CD8-positive, alpha-beta memory T cell (primary cell): ENCODE measurements at places on chromosomes 12 and 14. TPM values are rescaled to one million over a fixed set of nuclear protein-coding genes. Genes with fewer than 3 reads are reported as not detected.

- no peak overlapping the region for H3K27ac ChIP-seq
- H3K36me3 ChIP-seq, result peaks cover 24% of the 10 kb centered on the region
- H3K4me3 ChIP-seq, result no peak overlapping the region
Observed at GRCh38 chr14:73168274-73168673, 32.0 kb downstream of the PSEN1 start.

- no peaks in the 10 kb centered on the region for H3K4me1 ChIP-seq
- no peaks in the 10 kb centered on the region for H3K36me3 ChIP-seq
- no peaks in the 10 kb centered on the region for H3K27me3 ChIP-seq
- H3K4me3 ChIP-seq, result no peak overlapping the region
- H3K27ac ChIP-seq, result no peak overlapping the region
- DNase-seq, result no peak
Observed at GRCh38 chr12:25883026-25883916, 75.2 kb upstream of the RASSF8 start.

GRCh38 chr12:25713264-25713663 lies 160.2 kb upstream of the LMNTD1 start:
- DNase-seq, result no peak
- H3K36me3 ChIP-seq, result no peaks in the 10 kb centered on the region
- H3K4me1 ChIP-seq, result no peaks in the 10 kb centered on the region

GRCh38 chr12:75805905-75806304 lies 225.7 kb downstream of the PHLDA1 start:
- no peak overlapping the region for H3K4me3 ChIP-seq
- H3K36me3 ChIP-seq, result no peaks in the 10 kb centered on the region
- H3K27me3 ChIP-seq, result no peaks in the 10 kb centered on the region
- no peak for DNase-seq
- H3K4me1 ChIP-seq, result no peaks in the 10 kb centered on the region

GRCh38 chr14:51750542-51750941 lies 98.8 kb downstream of the FRMD6 start:
- no peak for DNase-seq
- no peaks in the 10 kb centered on the region for H3K36me3 ChIP-seq
- H3K4me3 ChIP-seq, result no peak overlapping the region
- H3K27ac ChIP-seq, result no peak overlapping the region
- H3K27me3 ChIP-seq, result no peaks in the 10 kb centered on the region
- H3K4me1 ChIP-seq, result no peaks in the 10 kb centered on the region

DNA sequence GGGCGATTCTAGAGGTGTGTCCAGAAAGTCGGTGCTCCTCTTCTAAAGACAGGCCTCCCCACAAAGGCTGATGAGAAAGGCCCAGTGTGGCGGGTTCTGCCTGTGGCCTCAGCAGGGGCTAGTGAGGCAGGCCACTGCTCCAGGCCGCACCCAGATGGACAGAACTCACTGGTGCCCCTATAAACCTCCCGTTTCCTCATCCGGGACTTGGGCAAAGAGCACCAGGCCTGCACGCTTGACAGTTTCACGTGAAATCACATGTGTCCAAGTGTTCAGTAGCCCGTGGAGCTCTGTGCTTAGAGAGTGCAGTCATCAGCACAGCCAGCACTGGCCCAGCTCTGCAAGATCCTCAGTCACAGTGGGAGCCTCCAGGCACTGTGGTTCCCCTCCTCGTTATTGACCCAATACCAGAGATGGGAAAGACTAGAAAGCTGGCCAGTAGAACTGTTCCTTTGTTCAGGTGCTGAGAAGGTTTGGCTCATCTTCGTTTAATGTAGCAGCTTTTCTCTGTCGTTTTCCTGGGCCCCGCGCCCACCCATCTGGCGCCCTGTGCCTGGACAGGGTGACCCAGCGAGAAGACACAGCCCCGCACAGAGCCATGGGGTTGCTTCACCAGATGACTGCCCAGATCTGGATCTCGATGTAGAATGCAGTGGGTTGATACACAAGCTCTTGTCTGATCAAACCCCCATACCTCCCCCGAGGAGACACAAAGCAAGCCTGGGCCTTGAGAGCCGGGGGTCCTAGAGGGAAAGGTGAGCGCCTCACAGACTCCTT lies 26.3 kb downstream of the IL31 start:
- H3K4me1 ChIP-seq, result no peaks in the 10 kb centered on the region
- H3K4me3 ChIP-seq, result no peak overlapping the region
- DNase-seq, result no peak
- no peaks in the 10 kb centered on the region for H3K27me3 ChIP-seq
- peaks cover 3% of the 10 kb centered on the region for H3K36me3 ChIP-seq
- no peak overlapping the region for H3K27ac ChIP-seq

- no peaks in the 10 kb centered on the region for H3K27me3 ChIP-seq
- H3K27ac ChIP-seq, result no peak overlapping the region
- H3K4me1 ChIP-seq, result no peaks in the 10 kb centered on the region
- no peaks in the 10 kb centered on the region for H3K36me3 ChIP-seq
- H3K4me3 ChIP-seq, result no peak overlapping the region
- DNase-seq, result no peak
Observed at GRCh38 chr12:3313066-3313465, 177.9 kb upstream of the PRMT8 start.

DNA sequence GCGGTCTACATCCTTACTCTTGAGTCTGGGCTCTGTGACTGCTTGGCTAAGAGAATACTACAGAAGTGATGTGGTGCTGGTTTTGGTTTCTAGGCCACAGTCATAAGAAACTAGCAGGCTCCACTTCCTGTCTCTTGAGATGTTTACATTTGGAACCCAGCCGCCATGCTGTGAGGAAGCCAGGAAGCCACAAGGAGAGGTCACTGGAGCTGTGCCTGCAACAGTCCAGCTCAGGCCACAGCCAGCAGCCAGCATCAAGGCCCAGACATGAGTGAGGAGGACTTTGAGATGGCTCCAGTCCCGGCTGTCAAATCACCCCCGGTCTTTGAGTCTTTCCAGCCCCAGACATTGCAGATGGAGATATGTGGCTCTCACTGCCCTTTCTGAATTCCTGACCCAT lies 12.9 kb upstream of the FAM181A start:
- no peaks in the 10 kb centered on the region for H3K4me1 ChIP-seq
- no peaks in the 10 kb centered on the region for H3K27me3 ChIP-seq
- DNase-seq, result no peak
- no peak overlapping the region for H3K27ac ChIP-seq

DNA sequence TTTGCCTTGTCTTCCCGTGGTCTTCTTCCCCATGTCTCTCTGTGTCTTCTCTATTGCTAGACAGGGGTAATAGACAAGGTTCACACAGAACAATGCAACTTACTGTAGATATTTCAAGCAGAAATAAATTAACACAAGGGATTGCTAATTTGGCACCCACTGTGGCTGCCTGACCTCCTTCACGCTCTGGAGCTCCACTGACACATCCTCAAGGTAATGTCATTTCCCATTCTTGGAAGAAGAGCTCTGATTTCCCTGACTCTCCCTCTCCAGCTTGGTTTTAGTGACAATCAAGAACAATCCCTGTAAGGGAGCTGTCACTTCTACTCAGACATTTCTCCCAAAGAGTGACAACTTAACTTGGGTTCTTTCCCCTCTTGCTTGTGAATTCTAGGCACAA lies 105.4 kb upstream of the NAP1L1 start:
- H3K27ac ChIP-seq, result no peak overlapping the region
- no peak for DNase-seq
- H3K4me3 ChIP-seq, result no peak overlapping the region
- H3K27me3 ChIP-seq, result no peaks in the 10 kb centered on the region
- H3K4me1 ChIP-seq, result no peaks in the 10 kb centered on the region
- no peaks in the 10 kb centered on the region for H3K36me3 ChIP-seq

GRCh38 chr12:106490264-106490663 lies 92.5 kb upstream of the RFX4 start:
- no peaks in the 10 kb centered on the region for H3K36me3 ChIP-seq
- no peaks in the 10 kb centered on the region for H3K4me1 ChIP-seq
- no peak for DNase-seq
- no peak overlapping the region for H3K27ac ChIP-seq
- no peaks in the 10 kb centered on the region for H3K27me3 ChIP-seq
- H3K4me3 ChIP-seq, result no peak overlapping the region

- no peaks in the 10 kb centered on the region for H3K4me1 ChIP-seq
- H3K4me3 ChIP-seq, result no peak overlapping the region
- no peaks in the 10 kb centered on the region for H3K36me3 ChIP-seq
- H3K27ac ChIP-seq, result no peak overlapping the region
- no peaks in the 10 kb centered on the region for H3K27me3 ChIP-seq
Observed at GRCh38 chr14:32697704-32698103, 241.0 kb upstream of the NPAS3 start.

DNA sequence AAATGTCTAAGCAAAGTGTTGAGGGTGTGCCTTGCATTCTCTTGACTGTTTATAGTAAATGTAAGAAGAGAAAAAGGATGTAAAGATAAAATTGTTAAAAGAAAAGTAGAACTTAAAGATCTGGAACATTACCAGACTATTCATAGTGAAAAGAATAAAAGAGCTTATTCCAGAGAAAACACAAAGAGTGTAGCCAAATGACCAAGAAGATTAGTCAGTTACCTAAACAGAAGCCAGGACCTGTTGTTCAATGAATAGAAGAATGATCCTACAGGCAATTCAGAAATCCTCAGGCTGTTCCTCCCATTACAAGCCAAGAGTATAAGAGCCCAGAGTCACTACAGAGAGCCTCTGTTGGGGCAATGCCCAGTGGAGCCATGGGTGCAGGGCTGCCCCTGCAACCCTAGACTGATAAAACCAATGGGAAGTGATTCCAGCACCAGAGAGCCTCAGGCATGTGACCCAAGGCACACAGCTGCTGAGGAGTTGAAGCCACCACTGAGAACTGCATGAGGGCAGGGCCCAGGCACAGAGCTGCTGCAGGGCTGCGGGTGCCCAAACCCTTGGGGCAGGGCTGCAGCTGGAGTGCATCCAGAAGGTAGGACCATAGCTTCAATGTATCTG lies 91.1 kb upstream of the SLC38A4 start:
- no peak overlapping the region for H3K27ac ChIP-seq
- H3K36me3 ChIP-seq, result no peaks in the 10 kb centered on the region
- DNase-seq, result no peak
- no peaks in the 10 kb centered on the region for H3K27me3 ChIP-seq
- H3K4me3 ChIP-seq, result no peak overlapping the region

GRCh38 chr14:94021416-94022157 lies 4.6 kb upstream of the OTUB2 start:
- no peaks in the 10 kb centered on the region for H3K27me3 ChIP-seq
- peaks cover 5% of the 10 kb centered on the region for H3K4me1 ChIP-seq
- no peaks in the 10 kb centered on the region for H3K36me3 ChIP-seq
- no peak overlapping the region for H3K27ac ChIP-seq

- H3K27ac ChIP-seq, result no peak overlapping the region
- peaks cover 10% of the 10 kb centered on the region for H3K27me3 ChIP-seq
- H3K4me1 ChIP-seq, result no peaks in the 10 kb centered on the region
- H3K36me3 ChIP-seq, result no peaks in the 10 kb centered on the region
- H3K4me3 ChIP-seq, result no peak overlapping the region
Observed at GRCh38 chr12:7175493-7175892, 14.0 kb upstream of the PEX5 start.

DNA sequence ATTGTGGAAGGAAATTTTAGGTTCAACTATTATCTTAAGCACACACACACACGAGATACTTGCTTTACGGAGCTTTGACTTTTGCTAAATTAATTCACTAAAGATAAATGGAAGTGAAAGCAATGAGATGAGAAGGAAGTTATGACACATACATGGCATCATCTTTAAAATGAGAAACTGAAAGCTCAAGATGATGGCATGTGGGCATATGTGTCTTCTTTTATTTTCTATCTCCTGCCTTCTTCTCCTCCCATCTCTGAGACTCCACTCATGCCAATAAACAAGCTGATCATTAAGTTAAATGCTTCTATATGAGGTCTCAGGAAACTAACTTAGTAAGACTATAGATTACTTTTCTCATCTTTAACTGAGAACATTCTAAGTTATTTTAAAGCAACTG lies 216.7 kb downstream of the MED13L start:
- DNase-seq, result no peak
- no peaks in the 10 kb centered on the region for H3K27me3 ChIP-seq
- H3K4me1 ChIP-seq, result peaks cover 12% of the 10 kb centered on the region
- no peak overlapping the region for H3K4me3 ChIP-seq
- no peaks in the 10 kb centered on the region for H3K36me3 ChIP-seq

DNA sequence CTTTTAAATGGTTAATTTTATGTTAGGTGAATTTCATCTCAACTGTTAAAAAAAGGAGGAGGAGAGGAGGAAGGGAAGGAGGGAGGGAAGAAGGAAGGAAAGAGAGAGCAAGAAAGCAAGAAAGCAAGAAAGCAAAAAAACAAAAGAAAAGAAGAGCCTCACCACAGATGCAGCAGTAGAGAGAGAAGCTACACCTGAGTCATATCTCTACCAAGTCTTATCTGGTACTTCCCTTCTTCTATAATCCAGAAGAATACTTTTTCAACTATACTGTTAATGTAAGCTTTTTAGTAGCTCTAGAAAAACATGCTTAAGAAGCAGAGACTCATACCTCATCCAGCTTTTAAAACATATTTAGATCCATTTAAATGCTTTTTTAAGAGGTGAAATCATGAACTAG lies 5.6 kb upstream of the IL26 start:
- H3K27ac ChIP-seq, result no peak overlapping the region
- no peak overlapping the region for H3K4me3 ChIP-seq
- H3K36me3 ChIP-seq, result no peaks in the 10 kb centered on the region
- no peak for DNase-seq

DNA sequence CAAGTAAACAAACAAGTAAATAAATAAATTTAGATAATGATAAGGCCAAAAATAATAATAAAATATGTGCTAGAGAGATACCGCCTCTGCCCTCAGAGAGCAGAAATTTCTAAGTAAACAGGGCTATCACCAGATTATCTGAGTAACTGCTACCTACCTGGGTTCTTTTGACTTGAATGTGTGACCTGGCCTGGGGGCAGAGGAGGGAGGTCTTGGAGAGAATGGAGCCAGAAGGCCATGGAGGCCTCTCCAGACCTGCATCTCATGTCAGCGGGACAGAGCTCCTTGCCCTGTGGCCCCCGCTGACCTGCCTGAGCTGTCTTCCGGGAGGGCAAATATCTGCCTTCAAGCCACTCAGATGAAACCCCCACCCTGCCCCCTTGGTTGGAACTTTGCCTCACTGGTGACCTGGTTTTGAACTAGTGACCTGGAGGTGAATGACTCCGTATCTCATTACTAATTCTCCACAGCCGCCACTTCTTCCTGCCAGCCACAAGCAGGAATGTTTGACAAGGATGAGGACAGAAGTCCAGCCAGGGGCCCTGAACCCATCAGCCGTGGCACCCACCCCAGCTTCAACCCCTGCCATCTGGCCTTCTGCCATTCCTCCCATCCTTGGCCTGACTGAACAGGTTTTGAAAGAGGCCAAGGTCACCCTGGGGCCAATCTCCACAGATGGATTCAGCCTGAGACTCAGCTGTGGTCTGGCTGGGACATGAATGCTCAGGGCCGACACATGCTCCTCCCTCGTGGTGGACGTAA lies 86.8 kb upstream of the PARP11 start:
- H3K27ac ChIP-seq, result no peak overlapping the region
- no peak overlapping the region for H3K4me3 ChIP-seq
- H3K27me3 ChIP-seq, result no peaks in the 10 kb centered on the region
- H3K36me3 ChIP-seq, result no peaks in the 10 kb centered on the region
- no peak for DNase-seq
- H3K4me1 ChIP-seq, result peaks cover 20% of the 10 kb centered on the region

GRCh38 chr14:36901861-36902260 lies 240.2 kb downstream of the PAX9 start:
- DNase-seq, result no peak
- H3K36me3 ChIP-seq, result no peaks in the 10 kb centered on the region
- no peak overlapping the region for H3K27ac ChIP-seq

- no peak overlapping the region for H3K4me3 ChIP-seq
- H3K36me3 ChIP-seq, result no peaks in the 10 kb centered on the region
Observed at GRCh38 chr12:53424626-53425514, 1.2 kb downstream of the AMHR2 start.

IFNG-AS1 gene
- 0.95 TPM for total RNA-seq

FAM161B gene
- total RNA-seq, result 1.7 TPM

EIF4B gene
- total RNA-seq, result 660 TPM

TESPA1 gene
- total RNA-seq, result 77.3 TPM

TAS2R14 gene
- 0.95 TPM for total RNA-seq

ARG2 gene
- total RNA-seq, result 2.3 TPM

SERPINA12 gene
- not detected for total RNA-seq

KIAA0586 gene
- total RNA-seq, result 19.3 TPM

PMCH gene
- total RNA-seq, result 2.0 TPM

CSAD gene
- total RNA-seq, result 15.8 TPM
